Fibroblast of the conjunctiva (primary cell): ENCODE measurements at places on chromosomes 12 and 14.
A peak's percentile ranks its signal among the peaks of the same experiment; 100 is the strongest.

- no peak for DNase-seq
These were observed 30.4 kb upstream of the IFT81 start for GRCh38 chr12:110093631-110094311.

GRCh38 chr12:77615332-77615731, 215.4 kb upstream of the NAV3 start:
- no peak for DNase-seq

GRCh38 chr12:15540469-15540872, 218.2 kb downstream of the PTPRO start:
- DNase-seq: no peak

- DNase-seq: peak; percentile 72
These were observed 255.8 kb upstream of the HMGA2 start for GRCh38 chr12:65568517-65568916.

- DNase-seq: no peak
These were observed 2.6 kb upstream of the DDX47 start for GRCh38 chr12:12810553-12811021.

- no peak for DNase-seq
These were observed 17.4 kb upstream of the DRAM1 start for GRCh38 chr12:101859664-101860607.

DNA sequence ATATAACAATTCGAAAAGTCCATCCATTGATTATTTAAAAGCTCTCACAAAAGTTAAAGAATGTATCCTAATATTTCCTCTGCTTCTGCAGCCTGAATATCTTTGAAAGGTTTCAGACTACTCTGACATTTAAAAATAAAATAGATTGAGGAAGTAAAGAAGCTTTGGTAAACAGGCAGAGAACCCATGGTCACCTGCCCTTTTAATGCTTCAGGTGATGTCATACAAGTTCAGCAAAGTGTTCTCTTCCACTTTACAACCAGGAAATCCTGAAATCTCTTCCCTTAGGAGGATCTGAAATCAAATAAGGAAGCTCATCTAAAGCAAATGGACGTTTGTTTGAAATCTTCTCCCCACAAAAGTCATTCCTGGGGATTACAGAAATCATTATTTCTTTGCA, 322.4 kb downstream of the PDZRN4 start:
- DNase-seq: no peak

DNA sequence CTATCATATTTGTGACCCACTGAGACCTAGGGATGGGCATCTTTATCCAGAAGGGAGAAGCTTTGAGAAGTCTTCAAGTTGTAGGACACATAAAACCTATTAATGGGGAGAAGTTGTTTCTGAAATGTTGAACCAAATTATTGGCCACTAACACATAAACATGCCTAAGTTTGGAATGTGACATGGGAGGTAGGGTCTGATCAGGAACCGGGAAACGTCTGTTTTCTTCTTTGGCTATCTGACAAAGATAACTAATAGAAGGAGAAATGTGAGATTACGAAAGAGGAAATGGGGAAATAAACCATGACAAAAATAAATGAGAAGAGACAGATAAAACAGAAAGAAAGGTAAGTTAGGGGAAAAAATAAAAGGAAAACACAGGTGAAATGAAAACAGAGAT, 425.2 kb downstream of the EGLN3 start:
- no peak for DNase-seq

DNA sequence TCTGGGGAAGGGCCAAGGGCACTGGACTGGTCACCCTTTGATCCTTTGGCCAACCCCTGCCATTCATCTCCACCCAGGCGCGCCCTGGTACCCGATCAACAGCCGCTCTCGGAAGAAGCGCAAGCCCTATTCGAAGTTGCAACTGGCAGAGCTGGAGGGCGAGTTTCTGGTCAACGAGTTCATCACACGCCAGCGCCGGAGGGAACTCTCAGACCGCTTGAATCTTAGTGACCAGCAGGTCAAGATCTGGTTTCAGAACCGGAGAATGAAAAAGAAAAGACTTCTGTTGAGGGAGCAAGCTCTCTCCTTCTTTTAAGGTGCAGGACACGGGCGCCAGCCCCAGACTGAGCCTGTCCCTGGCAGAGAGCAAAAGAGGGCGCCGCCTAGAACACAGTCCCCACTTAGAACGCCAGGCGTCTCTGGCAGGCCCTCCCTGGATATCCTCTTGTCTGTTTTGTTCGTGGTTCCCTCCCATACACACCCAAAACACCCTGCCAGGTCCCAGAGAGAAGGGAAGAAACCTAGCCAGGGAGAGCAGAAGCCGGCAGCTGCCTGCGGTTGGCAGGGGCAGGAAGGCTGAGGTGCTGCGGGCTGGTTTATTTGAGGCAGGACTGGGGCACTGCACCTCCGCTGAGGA, 1.7 kb downstream of the HOXC12 start:
- DNase-seq: no peak

- DNase-seq: no peak
These were observed 52.7 kb downstream of the TBX3 start for GRCh38 chr12:114631242-114631641.

DNA sequence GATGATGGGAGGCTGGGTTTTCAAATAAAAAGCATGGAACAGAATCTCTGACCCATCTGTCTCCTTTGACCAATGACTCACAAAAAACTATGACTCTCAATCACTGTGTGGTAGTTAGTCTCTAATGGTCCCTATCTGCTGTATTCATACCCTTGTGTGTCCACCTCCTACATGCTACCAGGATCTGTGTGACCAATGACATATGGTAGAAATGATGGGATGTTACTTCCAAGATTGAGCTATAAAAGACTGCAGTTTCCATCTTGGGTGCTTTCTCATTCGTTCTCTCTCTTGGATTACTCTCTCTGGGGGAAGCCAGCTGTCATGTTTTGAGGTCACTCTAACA, 144.7 kb upstream of the BTG1 start:
- DNase-seq: no peak

DNA sequence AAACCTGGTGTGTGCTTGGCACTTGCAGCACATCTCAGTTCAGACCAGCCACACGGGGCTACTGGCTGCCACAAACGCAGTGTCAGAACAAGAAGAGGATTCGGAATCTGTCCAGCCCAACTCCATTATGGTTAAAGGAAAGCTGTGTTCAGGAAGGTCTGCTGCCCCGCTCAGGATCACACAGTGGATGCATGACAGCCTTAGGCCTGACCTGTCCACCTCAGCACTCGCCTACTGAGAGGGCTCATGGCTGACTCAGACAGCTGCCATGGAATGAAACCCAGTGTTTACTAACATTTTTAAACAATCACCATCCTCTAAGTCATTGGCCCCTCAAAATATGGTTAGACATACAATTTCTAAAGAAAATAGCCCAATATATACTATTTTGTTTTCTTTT, 5.6 kb upstream of the NIN start:
- no peak for DNase-seq
